Uterine smooth muscle cell (primary cell): ENCODE measurements at places on chromosomes 3 and 15. TPM values are rescaled to one million over a fixed set of nuclear protein-coding genes. Genes with fewer than 3 reads are reported as not detected.

The NANOGP8 gene
- not detected in 2 replicates for total RNA-seq

The SLC25A36 gene
- 90.5 and 121 TPM in 2 replicates for total RNA-seq

The EAF2 gene
- 2.2 and 3.4 TPM in 2 replicates for total RNA-seq

The GPR149 gene
- not detected in 2 replicates for total RNA-seq

The ADPRH gene
- total RNA-seq, result 4.5 and 8.1 TPM in 2 replicates

The TLR9 gene
- total RNA-seq, result under 0.01 TPM in 1 of 2 replicates, not detected in the other

The HEXA gene
- 50.6 and 89.2 TPM in 2 replicates for total RNA-seq

The SERPINI2 gene
- total RNA-seq, result not detected in 2 replicates
